ENCODE measurements at places on chromosomes 5 and 9.
A peak's percentile ranks its signal among the peaks of the same experiment; 100 is the strongest.

- DNase-seq: peak; percentile 78
Observed at GRCh38 chr5:174951151-174951780, 226.9 kb downstream of the MSX2 start.

DNA sequence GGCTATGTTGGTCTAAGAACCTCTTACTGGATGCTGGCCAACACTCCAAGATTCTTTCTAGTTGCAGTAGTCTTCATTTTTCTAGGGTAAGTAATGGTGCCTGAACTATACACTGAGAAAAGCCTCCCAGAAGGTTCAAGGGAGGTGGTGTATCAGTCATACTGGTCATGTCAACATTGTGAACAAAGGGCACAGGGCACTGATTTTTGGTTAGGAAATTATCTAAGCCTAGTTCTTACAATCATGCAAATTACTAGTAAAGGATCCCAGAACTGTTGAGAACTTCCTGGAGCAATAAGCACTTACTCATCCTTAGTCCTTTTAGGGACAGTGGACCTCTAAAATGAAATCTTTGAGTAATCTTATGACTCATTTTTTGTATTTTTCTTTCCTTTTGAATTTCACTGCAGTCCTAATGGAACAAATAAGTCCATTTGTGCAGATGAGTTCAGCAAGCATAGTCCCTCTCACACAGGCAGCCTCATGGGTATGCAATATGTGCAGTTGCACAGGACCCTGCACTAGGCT is 21.1 kb upstream of the CDC42SE2 start:
- peak; percentile 82 for DNase-seq

GRCh38 chr9:89806371-89807100 is 201.7 kb downstream of the GADD45G start:
- DNase-seq: peak; percentile 78

DNA sequence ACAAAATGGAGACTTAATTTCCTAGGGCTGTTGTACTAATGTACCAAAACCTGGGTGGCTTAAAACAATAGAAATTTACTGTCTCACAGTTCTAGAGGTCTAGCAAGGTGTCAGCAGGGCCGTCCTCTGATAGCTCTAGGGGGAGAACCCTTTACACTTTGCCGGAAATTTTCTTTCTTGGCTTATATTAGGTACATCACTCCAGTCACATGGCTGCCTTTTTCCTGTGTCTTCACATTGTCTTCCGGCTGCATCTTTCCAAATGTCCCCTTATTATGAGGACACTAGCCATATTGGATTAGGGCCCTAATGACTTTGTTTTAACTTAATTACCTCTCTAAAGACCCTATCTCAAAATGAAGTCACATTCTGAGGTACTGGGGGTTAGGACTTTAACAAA is 5.8 kb downstream of the UHRF2 start:
- DNase-seq: no peak

- DNase-seq: no peak
Observed at GRCh38 chr5:51433052-51433710, 49.9 kb downstream of the ISL1 start.

DNA sequence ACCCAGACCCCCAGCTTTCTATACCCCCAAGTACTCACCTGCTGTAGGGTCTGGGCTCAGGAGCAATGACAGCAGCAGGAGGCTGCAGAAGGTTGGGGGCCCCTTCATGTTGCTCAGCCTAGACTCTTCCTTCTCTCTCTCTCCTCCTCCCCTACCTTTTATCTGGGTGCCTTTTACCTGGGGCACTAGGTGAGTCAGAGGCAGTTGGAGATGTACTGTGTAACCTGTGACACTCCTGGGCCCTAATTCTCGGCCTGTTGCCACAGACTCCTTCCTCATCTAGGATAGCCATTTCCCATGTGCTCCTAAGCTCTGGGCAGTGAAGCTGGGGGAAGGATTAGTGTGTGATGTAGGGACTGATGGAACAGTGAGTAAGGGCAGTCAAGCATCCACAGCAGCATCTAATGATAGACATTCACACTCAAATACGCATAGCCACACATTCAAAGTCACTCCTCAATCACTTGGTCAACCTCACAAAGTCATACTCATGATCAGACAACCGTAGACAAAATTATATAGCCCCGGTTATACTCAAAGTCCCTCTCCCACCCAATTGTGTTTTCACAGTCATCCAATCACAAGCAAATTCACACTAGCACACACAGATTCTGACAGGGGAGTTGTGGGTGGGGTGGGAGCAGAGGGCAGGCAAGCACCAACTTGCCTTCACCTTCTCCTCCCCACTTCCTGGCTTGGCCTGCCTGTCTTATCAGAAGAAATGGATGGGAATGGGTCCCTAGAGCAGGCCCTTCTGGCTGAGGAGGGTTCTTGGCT is at the start of gene CCL27:
TSS of gene CCL27 (minus strand) at position 132 of the 777 bp plus-strand sequence. CDS start at position 108, 24 bp downstream.
- no peak for DNase-seq

GRCh38 chr5:55694152-55694830 is 17.8 kb downstream of the SLC38A9 start:
- DNase-seq: peak; percentile 34

DNA sequence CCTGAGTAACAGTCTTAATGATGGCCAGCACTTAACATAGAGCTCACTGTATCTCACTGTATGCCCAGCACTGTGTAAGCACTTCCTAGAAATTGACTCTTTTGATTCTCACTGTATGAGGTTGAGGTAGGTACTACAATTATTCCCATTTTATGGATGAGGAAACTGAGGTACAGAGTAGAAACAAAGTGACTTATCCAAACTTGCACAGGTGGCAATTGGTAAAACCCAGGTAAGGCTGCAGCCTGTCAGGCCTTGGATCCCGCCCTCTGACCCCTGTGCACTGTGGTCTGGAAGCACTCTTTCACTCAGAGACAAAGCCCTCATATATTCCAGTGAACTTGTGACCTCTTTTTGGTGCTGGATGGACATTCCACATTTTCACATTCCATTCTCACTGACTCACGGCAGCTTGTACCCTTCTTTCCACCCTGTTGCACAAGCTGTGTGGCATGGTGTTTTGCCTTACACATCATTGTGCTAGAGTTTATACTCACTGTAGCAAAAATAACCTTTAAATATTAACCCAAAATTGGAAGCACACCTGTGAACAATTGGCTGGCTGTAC is 21.7 kb downstream of the ANKRD55 start:
- peak; percentile 87 for DNase-seq

DNA sequence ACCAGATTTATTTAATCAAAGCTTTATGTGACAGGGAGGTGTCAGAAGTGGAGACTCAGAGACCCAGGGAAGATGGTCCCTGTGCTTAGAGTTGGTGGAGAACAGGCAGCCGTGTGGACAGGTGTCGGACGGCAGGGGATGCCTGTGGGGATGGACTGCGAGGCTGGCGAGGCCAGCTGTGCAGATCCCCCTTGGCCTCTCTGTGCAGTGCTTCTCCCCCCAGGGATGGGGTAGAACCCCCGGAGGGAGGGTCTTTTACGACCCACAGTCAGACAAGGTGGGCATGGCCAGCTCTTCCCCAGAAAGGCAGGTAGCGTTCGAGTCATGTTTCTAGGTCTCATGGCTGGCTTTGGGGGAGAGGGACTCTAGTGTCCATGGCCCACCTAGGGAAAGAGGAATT is 4.7 kb upstream of the SLC2A6 start:
- no peak for DNase-seq

GRCh38 chr5:171480239-171480638 is 60.8 kb downstream of the FGF18 start:
- no peak for DNase-seq

DNA sequence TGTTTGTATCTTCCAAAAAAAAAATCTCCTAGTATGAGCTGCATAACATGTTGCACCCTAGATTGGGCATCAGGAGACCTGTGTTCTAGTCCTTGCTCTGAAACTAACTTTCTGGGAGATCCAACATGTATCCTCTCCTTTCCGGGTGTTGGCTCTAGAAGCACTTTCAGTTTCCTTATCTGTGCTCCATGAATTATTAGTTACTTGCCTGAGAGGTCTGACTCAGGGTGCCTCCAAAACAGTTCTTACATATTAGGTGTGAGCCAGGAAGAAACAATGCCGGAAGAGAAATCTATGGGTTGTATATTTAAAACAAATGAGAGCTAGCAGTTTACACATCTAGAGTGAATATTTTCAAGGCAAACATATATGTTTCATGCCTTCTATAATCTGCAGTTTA is 36.7 kb upstream of the SLC36A2 start:
- DNase-seq: no peak

GRCh38 chr5:124260921-124261515 is 485.4 kb downstream of the ZNF608 start:
- no peak for DNase-seq

DNA sequence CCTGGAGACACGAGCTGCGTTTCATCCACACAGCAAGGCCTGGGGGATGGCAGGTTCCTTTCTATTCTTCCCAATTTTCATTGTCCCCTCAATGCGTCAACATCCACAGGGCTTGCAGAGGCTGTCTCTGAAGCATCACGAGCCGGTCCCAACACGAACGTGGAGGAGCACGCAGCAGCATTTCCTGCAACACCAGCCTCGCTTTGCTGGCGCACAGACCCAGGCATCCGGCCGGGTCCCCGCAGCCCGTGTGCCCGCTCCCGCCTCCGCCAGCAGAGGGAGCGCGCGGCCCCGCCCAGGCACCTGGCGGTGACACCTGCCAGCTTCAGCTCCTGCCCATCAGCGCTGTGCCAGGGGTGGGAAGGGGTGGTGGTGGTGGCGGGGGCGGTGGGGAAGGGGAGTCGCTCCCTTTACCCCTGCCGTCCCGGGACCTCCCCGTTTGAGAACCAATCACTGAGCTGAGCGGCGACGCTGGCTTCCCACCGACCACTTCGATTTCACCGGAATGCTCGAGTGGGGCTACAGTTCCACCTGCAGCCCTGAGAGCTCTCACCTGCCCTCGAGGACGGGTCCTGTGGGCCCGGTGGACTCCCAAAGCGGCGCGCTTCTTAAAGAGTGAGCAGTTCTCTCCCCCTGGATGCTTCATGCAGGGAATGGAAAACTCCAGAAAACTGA is 464.5 kb downstream of the ICE1 start:
- DNase-seq: no peak

DNA sequence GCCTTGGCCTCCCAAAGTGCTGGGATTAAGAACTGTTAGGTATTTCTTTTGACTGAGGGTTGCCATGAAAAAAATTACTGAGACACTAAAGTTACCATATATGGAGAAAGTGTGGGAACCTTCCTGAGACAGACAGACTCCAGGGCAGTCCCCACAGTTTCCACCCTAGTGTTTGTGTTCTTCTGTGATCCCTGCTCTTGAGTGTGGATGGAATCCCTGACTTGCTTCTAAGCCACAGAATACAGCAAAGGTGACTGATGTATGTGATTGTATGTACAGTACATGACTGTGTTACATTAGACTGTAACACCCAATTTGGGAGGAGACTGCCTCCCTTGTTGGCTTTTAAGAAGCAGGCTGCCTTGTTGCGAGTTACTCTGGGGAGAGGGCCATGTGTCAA is 24.7 kb upstream of the ADAM19 start:
- DNase-seq: no peak

- peak; percentile 74 for DNase-seq
Observed at GRCh38 chr5:9194509-9194908, 351.4 kb downstream of the SEMA5A start.

DNA sequence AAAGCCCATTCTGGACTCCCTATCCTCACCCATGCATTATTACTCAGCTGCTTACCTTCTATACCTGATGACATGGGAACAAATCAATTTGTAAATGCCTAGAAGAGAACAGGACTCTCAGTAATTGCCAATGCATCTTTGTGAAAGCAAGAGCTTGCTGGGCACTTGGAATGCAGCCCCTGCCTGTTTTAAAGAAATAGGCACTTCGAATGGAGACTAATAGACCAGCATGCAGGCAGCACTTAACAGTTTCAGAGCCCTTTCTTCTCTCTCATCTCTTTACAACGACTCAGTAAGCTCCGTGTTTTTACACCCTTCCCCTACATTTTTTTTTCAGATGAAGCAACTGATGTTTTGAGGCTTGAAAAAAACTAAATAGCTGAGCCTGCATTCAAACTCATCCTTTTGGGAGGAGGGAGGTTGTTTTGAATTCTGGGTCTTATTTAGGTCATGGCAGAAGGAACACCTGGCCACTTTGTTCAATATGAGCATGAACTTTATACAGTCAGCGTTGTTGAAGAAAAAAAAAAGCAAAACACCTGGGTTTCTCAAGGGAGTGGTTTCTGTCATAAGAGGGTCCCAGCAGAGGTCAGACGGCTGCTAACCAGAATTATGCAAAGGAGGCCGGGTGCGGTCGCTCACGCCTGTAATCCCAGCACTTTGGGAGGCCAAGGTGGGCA is 34.6 kb upstream of the WHRN start:
- DNase-seq: no peak

DNA sequence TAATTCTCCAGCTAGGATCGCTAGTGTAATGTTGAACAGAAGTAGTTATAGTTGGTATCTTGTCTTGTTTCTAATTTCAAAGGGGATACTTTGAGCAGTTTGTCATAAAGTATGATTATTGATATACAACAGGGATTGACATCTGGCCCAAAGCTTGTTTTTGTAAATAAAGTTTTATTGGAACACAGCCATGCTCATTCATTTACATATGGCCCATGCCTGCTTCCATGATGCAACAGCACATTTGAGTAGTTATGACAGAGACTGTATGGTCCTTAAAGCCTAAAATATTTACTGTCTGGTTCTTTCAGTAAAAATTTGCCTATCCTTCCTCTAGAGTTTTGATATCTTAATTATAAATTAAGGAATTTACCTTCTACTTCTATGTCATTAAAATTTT is 69.8 kb downstream of the RPS6 start:
- DNase-seq: no peak

DNA sequence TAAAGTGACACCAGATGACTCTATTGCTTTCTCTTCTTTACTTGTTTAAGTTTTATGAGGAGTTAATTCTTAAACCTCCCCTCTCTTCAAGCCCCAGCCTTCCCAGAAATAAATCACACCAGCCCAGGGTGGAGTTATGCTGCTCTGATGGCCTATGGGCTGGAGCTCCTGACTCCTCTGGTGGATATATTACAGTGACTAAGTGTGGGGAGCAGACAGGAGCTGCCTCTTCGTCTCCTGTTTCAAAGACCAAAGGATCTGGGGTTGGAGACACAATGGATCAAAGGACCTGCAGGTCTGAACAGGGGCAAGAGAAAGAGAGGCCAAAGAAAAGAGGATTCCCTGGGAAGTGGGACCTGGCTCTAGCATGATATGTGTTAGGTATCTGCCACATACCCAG is 312.0 kb upstream of the MSX2 start:
- DNase-seq: no peak

GRCh38 chr5:175383350-175383749 is 60.6 kb downstream of the DRD1 start:
- no peak for DNase-seq

GRCh38 chr5:124713595-124713994 is 32.8 kb downstream of the ZNF608 start:
- DNase-seq: no peak

- DNase-seq: peak; percentile 50
Observed at GRCh38 chr5:179243333-179243732, 101.9 kb downstream of the ADAMTS2 start.

Measured in fibroblast of upper back skin (primary cell).